ENCODE measurements at places on chromosomes 2 and 18.

DNA sequence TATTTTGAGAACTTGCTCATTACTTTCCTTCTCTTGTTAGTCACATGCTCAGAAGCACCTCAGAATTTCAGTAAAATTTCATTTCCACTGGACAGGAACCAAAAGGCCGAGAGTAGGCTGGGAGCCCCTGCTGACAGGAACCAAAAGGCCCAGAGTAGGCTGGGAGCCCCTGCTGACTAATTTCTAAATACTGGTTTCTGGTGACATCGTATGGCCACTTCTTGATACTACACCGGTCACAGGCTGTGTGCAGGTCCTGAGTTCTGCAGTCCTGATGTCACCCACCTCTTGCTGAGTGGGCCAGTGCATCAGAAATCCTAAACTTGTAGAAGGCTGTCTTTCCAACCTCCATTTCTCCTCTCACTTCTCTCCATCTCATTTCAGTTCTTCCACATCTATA lies 17.7 kb upstream of the EN1 start:
- DNase-seq = peak; percentile 21

- no peak for DNase-seq
Observed at GRCh38 chr2:220568296-220568695, 940.9 kb downstream of the SLC4A3 start.

- DNase-seq = no peak
Observed at GRCh38 chr2:84938194-84938879, 32.6 kb upstream of the KCMF1 start.

- no peak for DNase-seq
Observed at GRCh38 chr2:147250652-147251356, 594.0 kb upstream of the ACVR2A start.

DNA sequence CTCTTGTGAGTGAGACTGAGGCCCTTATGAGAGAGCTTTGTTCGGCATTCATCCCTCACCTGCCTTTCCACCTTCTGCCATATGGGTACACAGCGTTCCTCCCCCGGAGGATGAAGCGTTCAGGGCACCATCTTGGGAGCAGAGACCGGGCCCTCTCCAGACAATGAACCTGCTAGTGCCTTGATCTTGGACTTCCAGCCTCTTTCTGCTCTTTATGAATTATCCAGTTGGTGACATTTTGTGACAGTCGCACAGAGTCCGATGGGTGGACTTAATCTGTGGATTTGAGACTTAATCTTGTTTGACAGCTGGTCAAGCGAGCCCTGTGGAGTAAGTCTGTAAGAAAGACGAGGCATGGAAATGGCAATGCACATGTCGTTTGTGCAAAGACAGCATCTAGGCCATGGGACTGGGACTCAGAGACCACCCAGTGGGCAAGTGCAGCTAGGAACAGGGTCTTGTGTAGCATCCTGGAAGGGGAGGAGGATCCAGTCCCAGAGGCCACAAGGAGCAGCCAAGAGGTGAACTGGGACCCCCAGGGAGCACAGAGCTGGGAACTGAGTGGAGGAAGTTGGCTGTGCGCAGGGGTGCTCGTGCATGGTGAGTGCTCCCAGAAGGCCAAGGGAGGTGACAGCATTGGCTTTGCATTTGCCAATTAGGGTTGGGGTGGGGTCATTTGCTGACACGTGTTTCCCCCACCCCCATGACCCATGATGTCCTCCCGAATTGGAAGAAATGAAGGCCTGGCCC lies 69.5 kb upstream of the HDAC4 start:
- no peak for DNase-seq

DNA sequence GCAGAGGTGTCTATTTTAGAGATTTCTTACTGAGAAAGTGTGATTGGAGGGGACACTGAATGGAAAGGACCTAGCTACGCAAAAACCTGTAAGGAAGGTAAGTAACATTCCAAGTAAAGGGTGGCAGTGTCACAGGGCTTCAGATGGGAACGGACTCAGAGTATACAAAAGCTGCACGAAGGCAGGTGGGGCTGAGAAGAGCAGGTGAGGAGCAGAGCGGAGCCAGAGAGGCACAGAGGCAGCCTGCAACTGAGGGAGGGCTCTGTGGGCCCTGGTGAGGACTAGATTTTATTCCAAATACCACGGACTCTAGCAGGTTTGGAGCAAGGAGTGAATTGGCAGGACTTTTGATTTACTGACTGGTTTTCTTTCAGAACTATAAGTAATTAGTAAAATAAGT lies 331.3 kb upstream of the PKDCC start:
- DNase-seq = no peak

- DNase-seq = no peak
Observed at GRCh38 chr2:96877631-96878092, 7.8 kb upstream of the SEMA4C start.

DNA sequence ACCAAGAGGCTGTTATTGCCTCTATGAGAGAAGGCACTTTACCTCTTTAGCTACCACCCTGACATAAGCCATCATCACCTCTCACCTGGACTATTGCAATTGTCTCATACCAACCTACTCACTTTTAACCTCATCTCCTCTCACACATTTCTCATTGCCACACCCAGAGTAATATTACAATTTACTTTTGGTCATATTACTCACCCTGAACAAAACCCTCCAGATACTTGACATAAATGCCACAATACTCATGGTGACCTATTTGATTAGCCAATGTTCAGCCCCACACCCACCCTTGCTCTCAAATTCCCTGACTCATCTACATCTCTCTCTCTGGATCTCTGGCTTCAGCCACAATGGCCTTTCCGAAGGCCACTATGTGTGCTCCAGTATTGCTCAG lies 90.9 kb upstream of the CDH7 start:
- no peak for DNase-seq

GRCh38 chr2:176004934-176005333 lies 2.9 kb upstream of the LNPK start:
- DNase-seq = no peak

DNA sequence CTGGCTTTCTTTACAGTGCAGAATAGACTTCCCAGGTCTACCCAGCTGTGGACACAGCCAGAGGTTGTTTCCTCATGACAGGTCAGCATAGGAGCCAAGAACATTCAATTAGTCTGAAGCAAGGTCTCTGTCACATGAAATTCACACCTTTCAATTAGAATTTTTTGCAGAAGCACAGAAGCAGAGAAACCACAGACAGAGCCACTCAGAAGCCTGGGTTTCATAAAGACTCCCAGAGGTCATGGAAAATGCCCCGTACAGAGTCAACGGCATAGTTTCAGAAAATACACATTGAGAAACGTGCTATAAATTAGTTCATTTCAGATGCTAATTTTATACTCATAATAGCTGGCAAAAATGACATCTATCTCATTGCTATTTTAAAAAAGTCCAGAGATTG lies 87.0 kb upstream of the TMEM200C start:
- DNase-seq = no peak

GRCh38 chr2:230226051-230226551 lies 565 bp downstream of the SP140 start:
- peak; percentile 14 for DNase-seq

GRCh38 chr18:32958746-32959145 lies 185.9 kb upstream of the KLHL14 start:
- DNase-seq = no peak

- no peak for DNase-seq
Observed at GRCh38 chr2:39069890-39070465, 50.9 kb downstream of the SOS1 start.

GRCh38 chr2:179818546-179818945 lies 42.9 kb downstream of the ZNF385B start:
- no peak for DNase-seq

GRCh38 chr2:234596696-234597575 lies 100.1 kb upstream of the ARL4C start:
- no peak for DNase-seq

DNA sequence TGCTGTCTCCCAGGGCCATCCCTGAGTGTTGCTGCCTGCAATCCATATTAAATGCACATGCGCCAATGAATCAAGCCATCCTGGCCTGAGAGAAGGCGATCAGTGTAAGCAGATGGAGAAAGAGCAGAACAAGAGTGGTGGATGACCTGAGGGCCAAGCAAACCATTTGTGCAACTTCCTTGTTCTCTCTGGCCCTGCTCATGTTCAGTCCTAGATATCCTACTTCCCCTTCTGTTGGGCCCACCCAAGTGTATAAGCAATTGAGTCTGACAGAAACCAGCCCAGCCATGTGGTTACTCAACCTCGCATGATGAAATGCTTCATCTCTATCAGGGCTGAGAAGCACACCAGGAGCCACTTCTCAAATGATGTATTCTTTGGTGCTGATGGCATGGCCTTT lies 383.1 kb upstream of the ID2 start:
- peak; percentile 63 for DNase-seq

- DNase-seq = no peak
Observed at GRCh38 chr18:50285071-50285470, 2.4 kb downstream of the CXXC1 start.

DNA sequence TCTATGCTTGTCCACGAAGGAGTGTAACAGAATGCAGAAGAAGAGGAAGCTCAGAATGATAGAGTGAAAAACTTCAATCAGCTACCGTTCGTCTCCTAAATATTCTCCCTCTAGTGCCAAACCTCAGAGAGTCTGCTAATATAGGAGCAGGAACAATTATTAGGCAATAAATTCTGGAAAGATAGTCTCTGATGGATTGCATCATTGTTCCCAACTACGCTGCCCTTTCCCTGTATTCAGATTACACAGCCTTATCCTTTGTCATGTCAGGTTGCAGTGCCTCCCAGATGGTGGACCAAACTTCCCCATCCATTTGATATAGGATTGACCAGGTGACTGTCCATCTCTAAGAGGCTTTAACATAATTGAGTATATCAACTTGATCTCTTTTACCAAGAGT lies 811.5 kb upstream of the CHAC2 start:
- no peak for DNase-seq

- DNase-seq = no peak
Observed at GRCh38 chr18:76425146-76426131, 69.6 kb downstream of the ZNF516 start.

DNA sequence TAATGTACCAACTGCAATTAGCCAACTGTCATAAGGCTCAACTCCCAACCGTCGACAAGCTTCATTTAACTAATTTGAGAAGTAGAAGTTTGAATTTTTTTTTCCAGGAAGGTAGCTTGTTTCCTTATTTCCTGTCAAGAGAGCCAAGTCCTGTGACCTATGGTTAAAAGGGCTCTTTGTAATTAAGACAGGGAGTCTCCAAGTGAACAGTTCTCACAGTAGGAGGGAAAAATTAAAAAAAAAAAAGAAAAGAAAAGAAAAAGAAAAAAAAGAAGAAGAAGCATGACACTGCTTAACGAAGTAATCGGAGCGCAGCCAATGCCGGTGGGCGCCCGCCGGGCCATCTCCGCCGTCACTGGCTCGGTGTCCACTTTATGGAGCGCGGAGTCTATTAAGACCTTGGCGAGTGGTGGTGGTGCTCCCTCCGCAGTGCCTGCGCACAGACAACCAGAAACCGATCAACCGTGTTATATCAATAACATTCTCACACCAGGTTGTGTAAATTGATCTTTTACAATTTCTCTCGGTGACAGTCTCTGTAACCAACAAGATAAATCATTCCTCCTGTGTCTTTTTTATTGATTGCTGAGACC lies 197.2 kb upstream of the POU3F3 start:
- no peak for DNase-seq

DNA sequence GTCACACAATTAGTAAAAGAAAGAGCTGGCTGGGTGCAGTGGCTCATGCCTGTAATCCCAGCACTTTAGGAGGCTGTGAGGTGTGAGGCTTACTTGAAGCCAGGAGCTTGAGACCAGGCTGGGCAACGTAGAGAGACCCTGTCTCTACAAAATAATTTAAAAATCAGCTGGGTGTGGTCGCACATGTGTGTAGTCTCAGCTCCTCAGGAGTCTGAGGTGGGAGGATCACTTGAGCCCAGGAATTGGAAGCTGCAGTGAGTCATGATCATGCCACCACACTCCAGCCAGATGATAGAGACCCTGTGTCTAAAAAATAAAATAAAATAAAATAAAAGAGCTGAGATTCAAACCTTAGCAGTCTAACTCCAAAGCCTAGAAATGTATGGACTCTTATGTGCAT lies 39.0 kb upstream of the NEDD4L start:
- no peak for DNase-seq

DNA sequence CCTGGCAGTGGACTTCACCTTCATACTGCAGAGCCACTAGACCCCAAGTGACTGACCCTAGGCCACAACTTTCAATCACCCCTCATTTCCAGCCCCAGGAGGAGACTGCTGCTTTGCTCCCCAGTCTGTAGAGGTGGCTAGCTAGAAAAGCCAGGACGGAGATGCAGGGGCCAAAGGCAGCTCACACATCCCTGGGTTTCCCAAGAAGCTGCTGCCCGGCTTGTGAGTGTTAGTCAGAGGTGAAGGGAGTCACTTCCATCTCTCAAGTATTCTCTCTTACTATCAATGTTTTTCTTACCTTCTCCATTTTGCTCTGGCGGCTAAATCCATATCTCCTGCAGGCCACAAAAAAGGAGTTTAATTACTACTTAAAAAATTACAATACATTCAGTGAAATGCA lies 36.2 kb downstream of the CCDC93 start:
- no peak for DNase-seq

DNA sequence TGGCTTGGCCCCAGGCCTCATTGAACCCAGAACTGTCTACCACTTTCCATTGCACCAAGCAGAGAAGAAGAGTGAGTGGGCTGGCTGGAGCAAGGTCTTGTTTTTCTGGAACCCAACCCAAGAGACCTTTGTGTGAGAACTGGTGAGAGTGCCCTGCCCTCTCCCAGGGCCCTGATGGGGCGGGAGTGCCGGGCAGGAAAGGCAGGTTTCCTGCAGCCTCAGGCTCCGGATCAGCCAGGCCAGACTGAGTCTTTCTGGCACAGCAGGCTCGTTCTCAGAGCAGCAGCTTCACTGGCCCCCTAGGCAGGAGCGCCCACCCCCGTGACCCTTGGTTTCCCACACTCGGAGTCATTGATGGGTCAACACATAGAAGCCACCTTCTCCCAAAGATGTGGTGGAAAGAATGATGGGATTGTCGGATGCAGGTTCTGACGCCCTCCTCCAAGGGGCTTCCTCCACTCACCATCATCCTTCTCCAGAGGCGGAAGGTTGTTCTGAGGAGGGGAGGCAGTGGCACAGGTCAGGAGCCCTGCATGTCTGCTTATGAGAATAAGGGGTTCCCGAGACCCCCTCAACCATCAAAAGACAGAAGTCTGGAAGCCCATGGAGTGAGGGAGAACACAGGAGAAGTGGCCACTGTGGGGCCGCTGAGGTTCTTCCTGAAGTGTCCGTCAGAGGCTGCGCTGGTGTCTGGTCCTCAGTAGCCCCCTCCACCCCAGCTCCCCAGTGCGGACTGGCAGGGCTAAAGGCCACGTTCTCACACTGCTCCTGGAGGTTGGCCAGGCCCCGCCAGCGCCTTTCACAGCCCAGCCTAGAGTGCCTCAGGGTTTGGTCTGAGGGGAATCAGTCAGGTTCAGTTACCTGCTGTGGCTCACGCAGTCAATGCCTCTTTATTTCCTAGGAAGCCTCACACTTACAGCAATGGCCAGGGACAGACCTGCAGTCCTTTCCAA lies 62.8 kb upstream of the LAPTM4A start:
- no peak for DNase-seq

GRCh38 chr2:154623819-154624218 lies 74.7 kb upstream of the KCNJ3 start:
- peak; percentile 56 for DNase-seq
